ENCODE measurements at places on chromosomes 1 and 21.
A peak's percentile ranks its signal among the peaks of the same experiment; 100 is the strongest.

DNA sequence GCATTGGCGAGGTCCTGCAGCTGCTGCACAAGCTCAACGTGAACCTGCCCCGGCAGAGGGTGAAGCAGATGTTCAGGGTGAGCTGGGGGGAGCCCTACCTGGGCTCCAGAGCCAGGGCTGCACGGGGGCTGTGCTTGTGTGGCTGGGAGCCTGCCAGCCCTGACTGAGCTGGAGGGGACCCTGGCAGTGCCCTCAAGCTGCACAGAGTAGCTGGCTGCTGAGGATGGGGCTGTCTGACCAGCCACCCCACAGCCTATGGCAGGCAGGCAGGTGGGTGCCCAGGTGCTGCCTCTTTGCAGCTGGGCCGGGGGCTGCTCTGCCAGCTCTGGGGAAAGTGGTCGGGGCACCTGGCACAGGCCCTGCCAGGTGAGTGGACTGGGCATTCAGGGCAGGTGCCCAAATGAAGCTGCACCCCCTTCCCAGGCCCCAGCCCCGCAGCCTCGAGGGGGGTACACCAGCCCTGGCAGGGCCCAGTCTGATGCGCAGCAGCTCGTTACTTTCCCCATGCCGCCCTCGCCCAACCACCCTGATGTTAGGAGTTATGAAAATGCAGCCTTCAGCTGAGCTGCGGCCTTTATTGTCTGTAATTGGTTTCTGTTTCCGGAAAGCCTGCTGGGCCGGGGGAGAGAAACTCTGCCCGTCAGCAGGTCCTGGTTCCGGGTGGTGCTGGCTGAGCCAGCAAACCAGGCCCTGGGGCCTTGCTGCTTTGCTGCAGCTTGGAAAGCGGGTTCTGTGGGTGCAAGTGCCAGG is 4.3 kb downstream of the PLCH2 start:
- no peak for DNase-seq

- DNase-seq: no peak
Measured at GRCh38 chr1:168202941-168203654, 22.7 kb upstream of the SFT2D2 start.

DNA sequence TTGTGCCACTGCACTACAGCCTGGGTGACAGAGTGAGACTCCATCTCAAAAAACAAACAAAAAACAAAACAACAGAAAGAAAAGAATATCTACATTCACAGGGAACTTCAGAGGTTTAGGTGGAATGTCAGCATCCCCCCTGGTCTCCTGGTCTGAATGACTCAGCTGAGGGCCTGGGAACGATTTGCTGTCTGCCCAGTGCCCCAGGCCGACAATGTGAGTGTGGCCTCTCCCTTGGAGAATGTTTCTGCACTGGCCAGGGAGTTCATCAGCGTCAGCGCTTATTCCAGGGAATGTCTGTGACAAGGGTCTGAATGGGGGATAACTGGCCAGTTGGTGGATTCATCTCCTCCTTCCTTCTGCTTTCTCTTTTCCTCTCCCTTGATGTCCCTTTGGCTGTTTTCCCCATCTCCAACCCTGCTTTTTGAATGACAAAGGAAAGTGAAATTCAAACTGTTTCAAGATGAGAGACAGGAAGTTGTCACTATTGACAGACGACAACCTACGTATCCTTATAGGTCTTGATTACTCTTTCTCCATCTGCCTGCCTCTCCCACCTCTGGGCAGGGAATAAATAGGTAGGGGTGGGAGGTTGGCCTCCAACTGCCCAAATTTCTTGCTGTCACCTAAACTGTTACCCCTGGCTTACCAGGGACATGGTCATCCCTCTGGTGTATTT is 213.1 kb downstream of the HHAT start:
- DNase-seq: no peak

DNA sequence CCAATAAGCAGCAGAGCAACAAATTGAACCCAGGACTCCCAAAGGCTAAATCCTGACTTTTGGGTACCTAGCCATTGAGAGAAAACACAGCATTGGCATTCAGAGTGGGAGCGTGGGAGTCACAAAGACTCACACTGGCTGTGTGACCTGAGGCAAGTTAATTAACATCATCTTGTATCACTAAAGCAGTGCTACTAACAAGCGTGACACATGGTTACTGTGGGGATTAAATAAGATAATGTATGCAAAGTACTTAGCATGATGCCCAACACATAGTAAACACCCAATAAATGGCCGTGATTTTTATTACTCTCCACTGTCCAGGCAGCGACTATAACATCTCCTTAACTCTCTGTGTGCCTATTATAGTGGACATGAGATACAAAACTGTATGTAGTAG is 73.3 kb downstream of the CD34 start:
- peak; percentile 15 for DNase-seq

GRCh38 chr1:56256153-56257000 is 323.0 kb downstream of the PLPP3 start:
- DNase-seq: no peak

DNA sequence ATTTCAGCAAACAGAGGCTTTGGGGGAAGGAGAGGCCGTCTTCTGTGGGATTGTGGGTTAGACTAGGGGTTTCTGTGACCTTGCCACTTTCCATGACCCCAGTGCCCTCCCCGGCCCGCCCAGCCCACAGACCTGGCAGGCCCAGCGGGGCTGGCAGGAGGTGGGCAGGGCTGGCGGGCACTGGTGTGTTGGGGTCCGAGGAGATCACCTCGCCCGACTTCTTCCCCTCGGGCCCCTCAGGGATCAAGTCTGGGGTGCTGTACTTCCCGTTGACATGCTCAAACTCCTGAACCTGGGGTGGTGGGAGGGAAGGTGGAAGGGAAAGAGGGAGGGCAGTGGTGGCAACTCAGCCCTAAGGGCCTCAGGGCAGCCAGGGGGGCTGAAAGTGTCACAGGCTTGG is 56.3 kb downstream of the CHD5 start:
- no peak for DNase-seq

DNA sequence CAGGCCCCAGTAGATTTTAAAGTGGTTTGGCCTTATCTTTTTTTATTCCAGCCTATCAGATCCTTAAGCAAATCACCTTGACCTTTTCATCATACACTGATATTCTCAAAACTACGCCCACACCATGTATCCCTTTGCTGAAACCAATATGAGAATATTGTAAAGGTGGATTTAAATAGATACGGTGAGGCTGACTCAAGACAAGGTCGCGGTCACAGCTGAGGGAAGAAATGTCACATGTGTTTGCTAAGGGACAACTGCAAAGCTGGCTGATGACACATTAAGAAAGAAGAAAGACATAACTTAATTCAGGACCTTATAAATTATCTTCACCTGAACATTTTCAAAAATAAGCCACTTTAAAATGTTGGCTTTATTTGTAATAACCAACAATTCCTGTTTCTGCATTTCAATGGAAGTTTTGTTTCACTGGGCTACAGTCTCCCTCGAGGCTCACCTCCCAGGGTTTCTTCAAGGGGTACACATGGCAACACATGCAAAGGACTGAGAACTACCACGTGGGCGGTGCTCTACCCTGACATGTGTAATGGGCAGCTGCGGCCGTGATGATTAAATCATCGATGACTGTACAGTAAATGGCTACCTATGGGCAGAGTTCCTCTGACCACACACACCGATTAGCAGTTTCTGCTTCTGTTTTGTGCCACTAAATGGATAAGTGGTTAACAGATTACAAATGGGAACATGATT is 189.5 kb downstream of the SIPA1L2 start:
- DNase-seq: no peak

- DNase-seq: no peak
Measured at GRCh38 chr1:225713281-225713680, 60.4 kb upstream of the ENAH start.

- DNase-seq: no peak
Measured at GRCh38 chr21:42683371-42684108, 30.1 kb downstream of the PDE9A start.

- no peak for DNase-seq
Measured at GRCh38 chr21:26881504-26882228, 36.5 kb upstream of the ADAMTS1 start.

DNA sequence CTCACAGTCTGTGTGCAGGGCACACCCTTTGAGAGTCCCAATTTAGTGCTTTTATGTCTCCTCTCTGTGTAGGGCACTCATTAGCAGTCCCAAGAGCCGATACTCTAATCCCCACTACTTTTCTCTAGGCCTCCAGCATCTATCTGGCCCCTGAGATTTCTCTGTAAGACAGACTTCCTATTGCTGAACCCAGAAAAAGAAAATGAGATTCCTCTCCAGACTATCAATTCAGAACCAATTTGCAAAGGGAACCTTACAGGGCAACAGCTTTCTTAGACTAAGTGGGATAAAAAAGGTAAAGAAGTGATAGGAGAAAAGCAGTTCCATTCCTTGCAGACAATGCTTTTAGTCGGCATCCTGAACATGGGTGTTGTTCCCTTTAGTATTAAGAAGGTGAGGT is 172.2 kb downstream of the EDEM3 start:
- no peak for DNase-seq

- DNase-seq: no peak
Measured at GRCh38 chr1:201123866-201124265, 3.1 kb downstream of the ASCL5 start.

GRCh38 chr21:28216976-28217523 is 775.6 kb downstream of the LTN1 start:
- no peak for DNase-seq

- no peak for DNase-seq
Measured at GRCh38 chr1:58575551-58576324, 1.3 kb downstream of the TACSTD2 start.

GRCh38 chr1:88983791-88984559 is 8.5 kb downstream of the KYAT3 start:
- no peak for DNase-seq

DNA sequence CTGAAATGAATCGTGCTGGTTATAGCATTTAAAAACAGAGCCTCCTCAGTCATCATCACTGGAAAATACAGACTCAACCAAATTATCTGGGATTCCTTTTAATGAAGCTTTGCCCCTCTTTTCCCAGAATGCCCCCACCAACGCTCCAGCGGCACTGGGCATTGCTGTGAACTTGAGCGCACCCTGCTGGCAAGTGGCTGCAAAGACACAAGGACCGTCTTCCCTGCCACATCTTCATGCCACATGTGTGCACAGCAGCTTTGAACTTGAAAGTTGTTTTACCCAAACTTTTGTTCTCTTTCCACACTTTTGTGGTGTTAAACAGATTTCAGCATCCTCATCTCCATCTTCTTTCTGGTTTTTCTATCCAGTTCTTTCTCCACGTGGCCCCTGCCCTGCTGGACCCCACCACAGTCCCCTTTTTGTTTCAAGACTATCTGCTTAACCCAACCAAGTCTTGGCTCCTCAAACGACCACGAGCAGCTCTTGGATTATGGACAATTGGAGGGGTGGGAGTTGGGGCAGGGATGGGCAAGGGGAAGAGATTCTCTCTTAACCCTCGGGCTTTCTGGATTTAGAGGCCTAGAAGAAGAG is 12.8 kb upstream of the LMX1A start:
- DNase-seq: no peak

GRCh38 chr1:194474701-194475100 is 1288.3 kb upstream of the B3GALT2 start:
- DNase-seq: no peak

DNA sequence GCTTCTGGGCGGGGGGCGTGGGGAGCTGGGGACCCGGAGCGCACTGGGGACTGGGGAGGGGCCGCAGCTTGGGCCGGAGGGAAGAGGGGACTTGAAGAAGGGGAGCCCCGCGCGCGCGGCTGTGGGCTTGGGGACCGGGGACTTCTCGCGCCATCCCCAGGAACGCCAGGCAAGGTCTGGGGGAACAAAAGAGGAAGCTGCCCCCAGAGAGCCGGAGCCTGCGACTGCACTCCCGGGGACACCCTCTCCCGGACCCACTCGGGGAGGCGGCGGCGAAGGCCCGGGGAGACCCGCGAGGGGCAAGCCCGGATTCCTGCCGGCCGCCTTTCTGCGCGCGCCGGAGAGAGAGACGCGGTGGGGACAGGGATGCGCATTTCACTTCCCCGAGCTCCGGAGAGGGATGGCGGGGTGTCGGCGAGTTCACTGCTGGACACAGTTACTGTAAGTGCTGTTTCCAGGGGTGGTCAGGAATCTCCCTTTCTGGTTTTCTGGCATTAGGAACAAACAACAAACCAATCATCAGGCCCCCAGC is 732 bp downstream of the ABCG1 start:
- no peak for DNase-seq

DNA sequence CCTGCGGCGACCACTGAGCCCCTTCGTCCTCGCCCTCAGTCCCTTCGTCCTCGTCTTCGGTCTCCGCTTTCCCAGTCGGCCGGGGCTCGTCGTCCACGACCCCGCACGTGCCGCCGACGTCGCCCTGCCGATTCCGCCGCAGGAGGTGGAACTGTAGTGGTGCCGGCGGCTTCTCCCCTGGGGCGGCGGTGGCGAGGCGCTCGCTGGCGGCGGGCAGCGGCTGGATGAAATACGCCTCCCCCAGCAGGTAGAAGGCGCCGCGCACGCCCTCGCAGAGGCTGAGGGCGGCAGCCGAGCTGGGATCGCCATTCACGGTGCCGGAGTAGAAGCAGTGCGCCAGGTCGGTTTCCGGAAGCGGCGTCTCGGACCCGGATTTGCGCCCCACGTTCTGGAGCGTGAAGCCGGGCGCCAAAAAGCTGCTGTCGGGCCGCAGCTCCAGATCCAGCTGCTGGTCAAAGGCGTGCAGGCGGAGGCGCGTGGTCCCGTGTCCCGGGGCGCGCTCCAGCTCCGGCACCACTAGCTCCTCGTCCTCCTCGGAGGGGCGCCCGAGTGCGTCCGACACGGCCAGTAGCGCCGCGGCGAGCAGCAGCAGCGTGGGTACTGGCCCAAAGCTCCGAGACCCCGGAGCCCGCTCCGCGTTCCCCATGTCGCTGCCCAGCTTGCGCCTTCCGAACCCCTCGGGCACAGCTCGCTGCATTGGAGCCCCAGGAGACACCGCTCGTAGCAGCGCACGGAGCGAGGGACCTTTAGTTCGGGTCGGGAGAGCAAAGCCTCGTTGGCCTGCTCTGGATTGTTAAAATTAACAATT is 747 bp downstream of the ADAMTS1 start:
- DNase-seq: peak; percentile 81

- DNase-seq: no peak
Measured at GRCh38 chr21:41581592-41582228, 73.8 kb upstream of the TMPRSS2 start.

DNA sequence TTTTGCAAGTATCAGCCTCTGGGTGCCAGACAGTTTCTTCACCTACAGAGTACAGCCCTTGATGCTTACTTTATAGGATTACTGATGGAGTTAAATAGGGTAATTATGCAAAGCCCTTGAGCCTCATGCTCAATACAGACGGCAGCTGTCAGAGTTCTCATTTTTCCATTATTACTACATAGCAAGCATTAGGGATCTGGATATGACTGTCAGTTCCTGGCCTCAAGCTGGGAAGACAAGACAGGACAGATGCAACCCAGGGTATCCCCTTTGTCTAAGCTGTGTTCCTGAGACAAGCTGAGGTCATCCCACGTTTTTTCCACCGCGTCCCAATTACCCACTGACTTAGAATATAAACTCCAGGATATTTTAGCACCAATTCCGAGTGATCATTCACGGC is 94.4 kb downstream of the SLC35F3 start:
- DNase-seq: no peak

DNA sequence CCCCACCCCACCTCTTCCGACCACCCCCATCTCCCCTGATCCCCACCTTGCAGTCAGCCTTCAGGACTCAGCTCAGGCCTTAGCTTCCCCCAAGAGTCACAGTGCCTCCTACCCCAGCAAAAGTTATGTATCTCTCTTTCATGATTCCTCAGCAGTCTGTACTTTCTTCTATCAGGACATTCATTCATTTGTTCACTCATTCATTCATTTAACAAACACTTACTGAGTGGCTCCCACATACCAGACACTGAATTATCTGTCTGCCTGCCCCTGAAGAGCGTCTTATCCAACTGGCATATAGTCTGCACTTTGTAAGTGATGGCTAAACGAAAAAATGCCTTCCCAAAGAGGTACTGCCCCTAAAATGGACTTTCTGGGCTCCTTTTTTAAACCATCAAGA is 114.4 kb upstream of the SLC35F3 start:
- DNase-seq: no peak

Measured in left forelimb (tissue), 1 donor.